ENCODE measurements at places on chromosomes 1 and 21. TPM values are rescaled to one million over a fixed set of nuclear protein-coding genes. Genes with fewer than 3 reads are reported as not detected.
A peak's percentile ranks its signal among the peaks of the same experiment; 100 is the strongest.

GRCh38 chr1:8818325-8818775, 910 bp upstream of the RERE start:
- peak; percentile 41 for DNase-seq

- DNase-seq: peak; percentile 30
Measured at GRCh38 chr1:234656944-234657654, 47.1 kb upstream of the IRF2BP2 start.

GRCh38 chr21:44802396-44803153, 955 bp upstream of the UBE2G2 start:
- DNase-seq: peak; percentile 27

GRCh38 chr1:118297521-118297920, 112.5 kb upstream of the SPAG17 start:
- DNase-seq: no peak

DNA sequence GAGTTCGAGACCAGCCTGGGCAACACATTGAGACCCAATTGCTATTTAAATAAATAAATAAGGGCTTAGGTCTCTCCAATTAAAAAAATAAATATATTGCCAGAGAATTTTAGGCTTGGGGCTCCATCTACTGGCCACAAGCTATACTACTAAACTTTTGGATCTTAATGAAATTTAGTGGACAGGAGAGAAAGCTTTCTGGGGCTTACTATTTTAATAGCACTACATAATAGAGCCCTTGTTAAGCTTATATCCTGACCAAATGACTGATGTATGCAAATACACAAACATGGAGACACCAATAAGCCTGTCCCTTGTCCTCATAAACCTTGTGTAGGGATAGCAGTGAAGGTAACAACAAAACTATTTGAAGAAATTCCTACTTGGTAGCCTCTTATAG, 18.4 kb downstream of the CCT3 start:
- peak; percentile 45 for DNase-seq

- peak; percentile 93 for DNase-seq
Measured at GRCh38 chr1:29124366-29125236, 898 bp upstream of the TMEM200B start.

GRCh38 chr1:109850827-109851226, 59.8 kb upstream of the CSF1 start:
- DNase-seq: no peak

Gene TCHHL1
- not detected for polyA plus RNA-seq

Gene FNDC5
- polyA plus RNA-seq: 173 TPM

Gene TNNI3K
- polyA plus RNA-seq: 1.2 TPM

Gene AADACL4
- polyA plus RNA-seq: not detected

Gene TACSTD2
- 0.26 TPM for polyA plus RNA-seq

All from muscle of back (tissue), 13 donors.